ENCODE measurements at places on chromosomes 7 and 10.
A peak's percentile ranks its signal among the peaks of the same experiment; 100 is the strongest.

GRCh38 chr10:124240839-124241291, 147.5 kb upstream of the CHST15 start:
- DNase-seq: no peak

DNA sequence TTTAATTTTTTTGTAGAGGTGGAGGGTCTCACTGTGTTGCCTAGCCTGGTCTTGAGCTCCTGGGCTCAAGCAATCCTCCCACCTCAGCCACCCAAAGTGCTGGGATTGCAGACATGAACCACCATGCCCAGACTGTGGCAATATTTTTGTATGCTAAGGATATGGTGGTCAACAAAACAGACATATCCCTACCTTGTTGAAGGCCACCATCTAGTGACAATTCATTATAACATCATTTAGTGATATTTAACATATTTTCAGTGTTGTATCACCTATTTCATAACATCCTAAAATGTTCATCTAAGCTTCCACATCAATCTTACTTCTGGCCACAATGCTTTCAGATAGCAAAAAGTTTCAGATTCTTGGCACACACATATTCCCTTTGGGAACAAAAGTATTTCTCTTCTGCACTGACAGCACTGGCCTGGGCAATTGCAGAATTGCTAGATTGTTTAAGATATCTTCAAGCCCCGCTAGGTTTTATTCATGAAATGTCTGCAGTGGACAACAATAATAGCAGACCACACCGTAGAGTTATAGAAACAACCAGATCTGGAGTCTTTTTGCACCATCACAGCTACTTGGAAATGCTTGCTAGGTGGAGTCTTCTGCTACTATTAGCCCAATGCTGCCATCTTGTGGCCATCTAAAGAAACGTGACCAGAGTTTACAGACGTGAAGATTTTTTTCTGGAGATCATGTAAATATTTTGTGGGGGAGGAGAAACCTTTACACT, 58.4 kb downstream of the DNAJC12 start:
- DNase-seq: peak; percentile 82

GRCh38 chr7:73541722-73542121, 15.8 kb downstream of the BCL7B start:
- DNase-seq: peak; percentile 23

DNA sequence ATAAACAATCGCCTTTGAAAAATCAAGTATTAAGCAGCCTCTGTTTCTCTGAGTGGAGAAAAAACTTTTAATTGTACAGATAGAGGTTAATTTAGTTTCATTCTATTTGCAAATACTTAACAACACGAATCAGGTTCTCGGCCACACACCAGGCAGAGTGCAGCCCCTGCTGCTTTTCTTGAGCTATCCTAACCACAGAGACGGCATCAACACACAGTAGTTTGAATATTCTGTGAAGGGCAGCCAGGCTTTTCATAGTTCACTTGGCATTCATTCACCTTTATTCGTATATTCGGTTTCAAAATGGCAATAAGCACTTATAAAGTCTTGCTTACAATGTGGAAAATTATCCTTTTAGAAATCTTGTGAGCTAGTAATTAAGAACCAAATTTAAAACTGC, 5.7 kb downstream of the ADARB2 start:
- no peak for DNase-seq

GRCh38 chr7:113840954-113841353, 77.9 kb downstream of the PPP1R3A start:
- no peak for DNase-seq

DNA sequence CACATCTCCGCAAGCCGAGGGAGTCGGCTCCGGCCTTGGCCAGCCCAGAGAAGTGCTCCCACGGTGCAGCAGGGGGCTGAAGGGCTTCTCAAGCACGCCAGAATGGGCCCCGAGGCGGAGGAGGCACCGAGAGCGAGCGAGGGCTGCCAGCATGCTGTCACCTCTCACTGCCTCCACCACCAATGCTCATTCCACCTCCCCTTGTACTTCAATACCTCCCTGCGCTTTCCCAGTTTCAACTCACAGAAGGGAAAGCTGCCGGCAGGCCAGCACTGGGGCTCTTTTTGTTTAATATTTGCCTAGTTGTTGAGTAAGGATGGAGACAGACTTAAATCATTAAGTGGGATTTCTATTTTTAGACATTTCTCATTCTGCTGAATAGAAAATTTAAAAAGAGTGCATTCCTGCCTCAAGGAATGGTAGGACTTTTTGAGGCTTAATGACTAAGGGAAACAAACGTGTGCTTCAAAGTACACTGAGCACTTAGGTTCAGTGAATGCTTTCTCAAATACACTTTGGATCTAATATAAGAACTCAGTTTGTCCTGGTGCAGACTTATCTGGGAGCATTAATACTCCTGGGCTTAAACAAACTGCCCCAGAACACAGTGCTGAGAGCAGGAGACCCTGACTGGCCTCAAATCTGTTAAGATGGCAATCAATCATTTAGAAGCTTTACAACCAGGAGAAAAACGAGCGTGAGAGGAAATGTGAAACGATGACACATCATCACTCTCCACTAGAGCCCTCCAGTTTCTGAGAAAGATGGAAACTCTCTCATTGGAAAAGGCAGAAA, 131.2 kb downstream of the RALA start:
- DNase-seq: peak; percentile 72

- no peak for DNase-seq
Measured at GRCh38 chr10:30366829-30367228, 17.8 kb upstream of the MTPAP start.

GRCh38 chr7:64892116-64892515, 11.0 kb upstream of the ZNF273 start:
- DNase-seq: no peak

Data from NCI-H82 (cell line).